Posterior vena cava (tissue), 2 donors: ENCODE measurements at places on chromosomes 5 and 9. TPM values are rescaled to one million over a fixed set of nuclear protein-coding genes. Genes with fewer than 3 reads are reported as not detected.

Gene TAS2R1
- total RNA-seq: not detected

Gene INSL4
- total RNA-seq: not detected

Gene LYSMD3
- 31.1 TPM for total RNA-seq

Gene SLC1A3
- total RNA-seq: 24.1 TPM

Gene CDX1
- total RNA-seq: not detected

Gene PAPPA
- total RNA-seq: 15.3 TPM

Gene PCDHGB4
- total RNA-seq: 5.7 TPM
